ENCODE measurements at places on chromosomes 1 and 21.

DNA sequence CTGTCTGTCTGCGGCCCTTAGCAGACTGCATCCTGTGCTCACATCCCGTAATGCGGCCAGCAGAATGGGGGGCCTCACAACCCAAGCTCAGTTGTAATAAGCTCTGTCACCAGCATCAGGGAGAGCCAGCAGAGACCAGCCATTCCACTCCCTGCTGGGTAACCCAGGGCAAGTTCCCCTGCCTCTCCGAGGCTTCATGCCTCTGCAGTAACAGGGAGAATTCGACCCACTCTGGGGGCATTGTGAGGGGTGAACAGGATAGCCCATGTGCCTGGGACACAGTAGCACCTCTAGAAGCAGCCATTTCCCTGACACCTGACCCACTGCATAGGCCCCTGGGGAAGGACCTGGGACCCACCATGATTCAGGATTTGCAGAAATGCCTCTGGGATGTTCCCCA is 461.2 kb downstream of the MATN1 start:
- DNase-seq = no peak

GRCh38 chr1:114771992-114772391 is 8.5 kb downstream of the SIKE1 start:
- DNase-seq = no peak

GRCh38 chr1:219587801-219588561 is 24.9 kb downstream of the ZC3H11B start:
- DNase-seq = no peak

- DNase-seq = no peak
Observed at GRCh38 chr1:21261551-21262292, 28.5 kb downstream of the ECE1 start.

- DNase-seq = no peak
Observed at GRCh38 chr1:164771619-164772361, 212.8 kb downstream of the PBX1 start.

DNA sequence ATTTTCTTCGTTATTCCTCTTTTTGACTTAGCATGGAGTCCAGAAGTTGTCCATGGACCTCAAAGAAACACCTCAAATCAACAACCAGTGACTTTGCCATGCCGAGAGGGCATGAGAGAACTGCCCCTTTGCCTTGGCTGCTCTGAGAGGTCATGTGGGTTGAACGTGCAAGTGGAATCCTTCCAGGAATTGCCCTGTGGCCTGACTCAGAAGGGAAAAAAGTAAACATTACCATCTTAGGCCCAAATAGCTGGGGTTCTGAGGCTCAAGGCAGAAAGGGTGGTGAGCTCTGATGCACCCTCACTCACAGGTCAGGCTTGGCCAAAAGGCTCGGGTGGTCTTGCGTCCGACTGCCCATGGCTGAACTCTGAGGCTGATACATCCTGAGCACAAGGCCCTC is 15.1 kb downstream of the STUM start:
- DNase-seq = no peak

- no peak for DNase-seq
Observed at GRCh38 chr1:195188821-195189220, 1419.4 kb downstream of the KCNT2 start.

DNA sequence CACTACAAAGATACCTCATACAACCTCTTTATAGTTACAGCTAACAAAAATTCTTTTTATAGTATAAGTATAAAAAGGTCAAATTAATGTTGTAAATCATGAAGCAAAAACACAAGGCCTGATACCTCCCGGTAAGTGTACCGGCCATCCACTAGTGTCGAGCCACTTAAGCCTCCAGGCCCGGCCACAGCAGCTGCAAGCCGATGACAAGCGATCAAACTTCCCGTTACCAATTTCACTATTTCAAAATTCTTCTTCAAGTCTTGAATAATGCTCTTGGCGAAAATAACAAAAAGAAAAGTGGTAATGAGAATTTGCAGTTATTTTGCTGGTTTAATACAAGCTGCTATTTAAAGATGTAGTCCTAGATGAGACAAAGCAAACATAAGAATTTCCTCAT is 67.6 kb downstream of the USP24 start:
- no peak for DNase-seq

DNA sequence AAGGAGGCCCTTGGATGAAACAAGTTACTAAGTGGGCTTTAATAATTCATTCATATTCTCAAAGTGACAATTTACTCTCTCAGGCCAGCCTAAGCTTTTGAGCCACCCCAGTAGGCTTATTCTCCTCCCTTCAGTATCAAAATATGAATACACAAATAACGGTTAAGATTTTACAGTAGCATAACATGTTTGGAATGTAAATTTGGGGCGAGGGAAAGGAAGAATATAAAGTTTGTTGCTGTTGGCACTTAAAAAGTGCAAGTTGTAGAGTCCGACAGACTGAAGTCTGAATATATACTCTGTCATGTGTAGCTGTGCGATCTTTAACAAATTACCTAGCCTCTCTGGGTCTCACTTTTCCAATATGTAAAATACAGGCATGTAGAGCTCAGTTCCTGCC is 22.6 kb upstream of the MYSM1 start:
- DNase-seq = no peak

DNA sequence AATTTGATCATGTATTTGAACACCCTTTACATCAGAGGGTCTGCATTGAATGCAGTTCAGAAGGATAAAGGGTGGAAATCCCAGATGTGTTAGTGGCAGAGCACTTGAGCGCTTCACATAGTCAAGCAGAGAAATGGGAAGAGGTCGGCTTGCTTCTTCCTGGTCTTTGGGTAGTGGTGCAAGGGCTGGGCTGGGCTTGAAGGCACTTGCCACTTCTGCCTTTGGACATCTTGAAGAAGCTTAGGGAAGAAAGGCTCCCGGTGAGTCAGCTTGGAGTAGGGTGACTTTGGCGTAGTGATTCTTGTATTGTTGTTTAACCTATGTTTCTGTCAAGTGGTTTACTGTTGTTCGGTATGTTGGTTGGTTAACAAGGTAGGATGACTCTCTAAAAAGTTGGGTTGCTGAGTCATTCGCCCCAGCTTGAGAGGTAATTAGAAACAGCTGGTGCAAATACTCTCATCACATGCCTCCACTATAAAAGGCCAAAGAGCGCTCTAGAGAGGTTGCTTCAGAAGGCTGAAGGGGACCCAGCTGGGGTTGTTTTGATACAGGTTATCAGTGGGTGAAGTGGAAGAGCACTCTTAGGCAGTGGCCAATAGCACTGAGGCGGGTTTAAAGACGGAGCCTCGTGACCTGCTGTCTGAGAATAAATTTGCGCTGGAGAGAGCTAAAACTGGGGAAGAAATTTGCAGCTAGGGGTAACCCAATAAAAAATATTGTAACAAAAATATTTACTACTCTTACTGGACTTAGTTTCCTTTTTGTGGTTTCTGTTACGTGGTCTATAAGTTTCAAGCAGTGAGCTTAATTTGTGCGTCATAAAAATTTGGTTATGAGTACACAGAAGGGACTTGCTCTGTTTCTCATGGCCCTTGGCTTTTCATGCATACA is 1.4 kb downstream of the BACH1 start:
- peak; percentile 37 for DNase-seq

DNA sequence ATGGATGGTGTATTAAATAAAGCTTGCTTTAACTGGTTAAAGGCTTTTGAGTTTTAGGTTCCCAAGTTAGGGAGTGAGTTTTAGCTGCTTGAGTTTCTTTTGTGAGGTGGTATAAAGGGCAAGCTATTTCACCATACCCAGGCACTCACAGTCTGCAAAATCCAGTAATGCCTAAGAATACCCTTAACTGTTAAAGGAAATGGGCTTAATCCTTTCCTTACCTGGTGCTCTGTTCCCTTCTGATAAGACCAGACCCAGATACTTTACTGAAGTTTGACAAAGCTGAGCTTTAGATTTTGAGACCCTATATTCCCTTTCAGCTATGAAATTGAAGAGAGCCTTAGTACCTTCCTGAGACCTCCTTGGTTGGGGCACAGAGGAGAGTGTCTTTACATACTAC is 30.3 kb downstream of the MSTO1 start:
- no peak for DNase-seq

DNA sequence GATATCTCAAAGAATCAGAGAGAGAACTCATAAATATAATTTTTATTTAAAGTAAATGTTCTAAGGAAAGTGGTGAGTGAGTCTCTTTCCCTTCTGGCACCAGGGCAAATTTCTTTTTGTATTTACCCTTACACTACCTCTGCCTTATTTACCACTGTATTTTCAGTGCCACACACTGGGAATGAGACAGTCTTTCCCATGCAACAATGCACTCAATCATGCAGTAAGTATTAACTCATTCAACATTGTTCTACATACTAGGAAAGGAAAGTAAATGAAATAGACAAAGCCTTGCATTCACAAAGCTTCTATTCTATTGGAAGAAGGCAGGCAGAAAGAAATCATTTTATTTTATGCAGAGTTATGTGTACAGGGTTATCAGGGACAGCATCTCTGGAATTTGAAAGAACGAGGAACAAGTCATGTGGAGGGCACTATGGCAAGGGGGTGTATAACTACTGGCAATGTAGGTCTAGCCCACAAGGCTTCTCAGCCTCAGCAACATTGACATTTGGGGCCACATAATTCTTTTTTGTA is 129.8 kb upstream of the PRDX6 start:
- no peak for DNase-seq

DNA sequence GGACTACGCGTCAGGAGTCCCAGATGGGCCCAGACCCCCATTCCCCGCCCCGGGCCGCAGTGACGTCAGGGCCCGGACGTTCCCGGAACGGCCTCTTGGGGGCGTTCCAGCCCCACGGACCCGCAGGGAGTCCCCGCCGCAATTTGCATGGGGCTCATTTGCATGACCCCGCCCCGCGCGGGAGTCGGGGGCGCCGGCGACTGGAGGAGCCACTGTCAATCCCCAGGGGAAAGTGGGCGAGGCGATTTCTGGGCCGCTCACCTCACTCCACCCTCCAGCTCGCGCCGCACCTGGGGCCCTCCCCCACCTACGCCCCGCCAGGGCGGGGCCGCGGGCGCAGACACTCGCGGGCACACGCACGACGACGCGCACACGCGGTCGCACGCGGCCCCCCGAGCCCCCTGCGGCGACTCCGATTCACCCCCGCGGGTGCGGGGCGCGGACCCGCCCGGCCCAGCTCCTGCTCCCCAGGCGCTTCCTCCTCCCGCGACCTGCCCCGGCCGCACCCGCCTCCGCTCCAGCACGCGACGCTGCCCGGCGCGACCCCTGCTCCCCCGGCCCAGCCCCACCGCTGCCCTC is 13.2 kb downstream of the AGRN start:
- DNase-seq = no peak

- DNase-seq = no peak
Observed at GRCh38 chr1:226690460-226690982, 48.6 kb downstream of the ITPKB start.

GRCh38 chr1:46535063-46535462 is 16.4 kb downstream of the KNCN start:
- DNase-seq = peak; percentile 16

GRCh38 chr1:59317343-59317742 is 20.4 kb downstream of the FGGY start:
- DNase-seq = no peak

- no peak for DNase-seq
Observed at GRCh38 chr1:226378071-226378470, 29.8 kb downstream of the PARP1 start.

DNA sequence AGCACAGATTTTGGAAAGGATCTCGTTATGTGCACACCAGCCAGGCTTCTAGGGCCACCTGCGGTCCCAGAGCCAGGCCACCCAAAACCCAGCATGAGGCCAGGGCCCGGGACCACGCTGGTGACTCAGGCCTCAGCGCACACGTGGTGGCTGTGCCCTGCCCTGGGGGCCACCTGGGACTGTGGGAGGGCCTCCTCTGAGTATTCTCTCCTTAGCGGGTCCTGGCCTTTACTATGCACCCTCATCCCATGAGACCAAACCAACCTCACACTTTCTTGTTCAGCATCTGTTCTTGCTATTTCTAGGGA is 9.9 kb downstream of the WNT9A start:
- no peak for DNase-seq

DNA sequence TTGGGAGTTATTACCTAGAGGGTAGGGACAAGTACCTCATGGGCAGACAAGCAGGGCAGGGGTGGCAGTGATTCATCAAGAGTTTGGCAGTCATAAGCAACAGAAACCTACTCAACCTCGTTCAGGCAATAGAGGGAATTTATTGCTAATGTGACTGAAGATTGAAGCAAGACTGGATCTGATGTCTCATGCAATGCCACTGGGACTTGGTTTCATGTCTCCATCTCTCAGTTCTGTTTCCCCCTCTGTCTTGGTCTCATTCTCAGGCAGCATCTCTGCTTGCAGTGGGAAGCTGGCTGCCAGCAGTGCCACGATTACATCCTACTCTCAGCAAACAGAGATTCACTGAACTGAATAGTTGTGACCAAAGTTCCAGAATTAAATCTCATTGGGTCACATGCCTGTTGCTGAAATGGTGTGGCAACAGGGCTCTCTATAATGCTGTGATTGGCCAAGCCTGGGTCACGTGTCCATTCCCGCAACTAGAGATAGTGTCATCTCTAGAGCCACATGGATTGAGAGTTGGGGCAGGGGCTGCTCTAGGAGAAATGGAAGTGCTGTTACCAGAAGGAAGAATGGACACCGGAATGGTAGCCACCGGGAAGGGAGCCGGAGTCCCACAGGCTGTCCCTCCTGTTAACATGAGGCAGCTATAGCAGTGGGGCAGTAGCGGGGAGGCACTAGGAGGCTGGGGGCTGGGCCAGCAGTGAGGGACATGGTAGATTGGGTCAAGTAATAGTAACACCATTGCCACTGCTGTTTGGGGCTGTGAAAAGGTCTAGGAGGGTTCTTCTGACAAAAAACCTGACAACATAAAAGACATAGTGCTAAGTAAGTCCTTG is 3.9 kb upstream of the CDC42 start:
- DNase-seq = no peak

DNA sequence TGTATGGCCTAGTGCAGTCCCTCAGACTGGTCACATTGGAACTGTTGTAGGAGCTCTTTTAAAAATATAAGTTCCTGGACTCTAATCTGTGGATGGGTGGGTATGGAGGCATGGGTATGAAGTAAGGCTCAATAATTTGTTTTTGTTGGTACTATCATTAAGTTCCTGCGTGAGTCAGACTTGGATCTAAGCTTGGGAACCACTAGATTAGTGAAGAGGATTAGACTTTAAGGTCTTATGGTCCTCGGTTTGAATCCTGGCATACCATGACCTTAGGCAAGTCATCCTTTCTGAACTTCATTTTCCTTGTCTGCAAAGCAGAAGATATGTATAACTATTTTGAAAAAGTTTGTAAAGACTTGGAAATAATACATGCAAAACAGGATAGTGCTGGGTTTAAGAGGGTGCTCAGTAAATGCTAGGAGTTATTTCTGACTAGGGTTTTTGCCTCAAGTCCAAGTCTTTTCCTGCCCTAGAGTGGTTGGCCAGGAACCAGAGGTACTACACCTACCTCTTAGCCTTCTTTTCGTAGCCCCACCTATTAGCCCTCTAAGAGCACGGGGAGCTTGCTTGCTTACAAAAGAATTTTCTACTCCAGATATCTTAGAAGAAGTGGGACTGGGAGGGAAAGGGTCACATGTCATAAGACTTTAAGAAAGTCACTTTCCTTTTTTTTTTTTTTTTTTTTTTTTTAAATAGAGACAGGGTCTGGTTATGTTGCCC is 38.6 kb upstream of the METTL18 start:
- DNase-seq = no peak

GRCh38 chr1:20494609-20495311 is 8.8 kb upstream of the CAMK2N1 start:
- DNase-seq = no peak

- no peak for DNase-seq
Observed at GRCh38 chr1:44047131-44047530, 15.9 kb upstream of the SLC6A9 start.

All from NK-92 treated with Interleukin-12 subunit alpha and Interleukin-12 subunit beta, amount 100 ng/mL, for 24 hours (cell line).